Activated CD4-positive, alpha-beta T cell treated with anti-CD3 and anti-CD28 coated beads for 36 hours (primary cell): ENCODE measurements at places on chromosomes 3 and 15. TPM values are rescaled to one million over a fixed set of nuclear protein-coding genes. Genes with fewer than 3 reads are reported as not detected.

CPEB1 gene
- 0.16 TPM for total RNA-seq

- no peak overlapping the region for H3K4me3 ChIP-seq
- peaks cover 7% of the 10 kb centered on the region for H3K27me3 ChIP-seq
- DNase-seq = no peak
- H3K4me1 ChIP-seq = peaks cover 3% of the 10 kb centered on the region
- H3K27ac ChIP-seq = no peak overlapping the region
- H3K36me3 ChIP-seq = no peaks in the 10 kb centered on the region
Observed at GRCh38 chr3:160698599-160699195, 21.7 kb downstream of the ARL14 start.

GRCh38 chr3:69439643-69440270 lies 53.9 kb upstream of the FRMD4B start:
- H3K4me3 ChIP-seq = no peak overlapping the region
- H3K27me3 ChIP-seq = no peaks in the 10 kb centered on the region
- no peaks in the 10 kb centered on the region for H3K36me3 ChIP-seq
- DNase-seq = no peak
- H3K27ac ChIP-seq = no peak overlapping the region
- peaks cover 34% of the 10 kb centered on the region for H3K4me1 ChIP-seq

- peaks cover 77% of the 10 kb centered on the region for H3K4me1 ChIP-seq
- peaks cover 10% of the 10 kb centered on the region for H3K36me3 ChIP-seq
- peaks cover 2% of the 10 kb centered on the region for H3K27me3 ChIP-seq
- peak overlapping the region; percentile 86 for H3K27ac ChIP-seq
Observed at GRCh38 chr3:66469220-66469640, 31.6 kb downstream of the LRIG1 start.

DNA sequence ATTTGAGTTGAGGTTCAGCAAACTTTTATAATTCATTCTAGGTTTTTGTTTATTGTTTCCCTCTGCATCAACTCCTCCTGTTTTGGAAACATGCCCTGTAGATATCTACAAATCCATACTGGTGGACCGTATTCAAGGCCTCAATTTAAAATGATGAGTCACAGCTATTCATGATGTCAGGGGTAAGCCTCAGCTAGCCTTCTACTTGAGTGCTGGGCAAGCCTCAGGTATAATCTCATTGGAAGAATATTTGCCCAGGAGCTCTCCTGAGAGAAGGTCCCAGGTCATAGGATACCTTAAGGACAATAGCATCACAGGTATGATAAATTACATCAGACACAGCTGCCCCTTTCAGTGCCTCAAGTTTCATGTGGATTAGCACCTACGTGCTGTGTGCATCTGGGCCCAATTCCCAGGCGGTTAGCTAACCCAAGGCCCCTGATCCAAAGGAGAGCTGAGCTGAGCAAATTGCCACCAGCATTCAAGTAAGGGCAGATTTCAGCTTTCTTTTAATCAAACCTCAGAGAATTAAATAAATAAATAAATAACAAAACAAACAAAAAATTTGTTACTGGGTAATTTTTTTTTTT lies 87.5 kb downstream of the KCNMB2 start:
- no peak for DNase-seq
- H3K27me3 ChIP-seq = no peaks in the 10 kb centered on the region
- H3K4me1 ChIP-seq = no peaks in the 10 kb centered on the region

ANKUB1 gene
- not detected for total RNA-seq

- no peak overlapping the region for H3K4me3 ChIP-seq
- DNase-seq = peak; percentile 82
- H3K36me3 ChIP-seq = no peaks in the 10 kb centered on the region
- peaks cover 23% of the 10 kb centered on the region for H3K4me1 ChIP-seq
- H3K27me3 ChIP-seq = no peaks in the 10 kb centered on the region
Observed at GRCh38 chr3:56980798-56981390, 79.6 kb upstream of the SPATA12 start.

DNA sequence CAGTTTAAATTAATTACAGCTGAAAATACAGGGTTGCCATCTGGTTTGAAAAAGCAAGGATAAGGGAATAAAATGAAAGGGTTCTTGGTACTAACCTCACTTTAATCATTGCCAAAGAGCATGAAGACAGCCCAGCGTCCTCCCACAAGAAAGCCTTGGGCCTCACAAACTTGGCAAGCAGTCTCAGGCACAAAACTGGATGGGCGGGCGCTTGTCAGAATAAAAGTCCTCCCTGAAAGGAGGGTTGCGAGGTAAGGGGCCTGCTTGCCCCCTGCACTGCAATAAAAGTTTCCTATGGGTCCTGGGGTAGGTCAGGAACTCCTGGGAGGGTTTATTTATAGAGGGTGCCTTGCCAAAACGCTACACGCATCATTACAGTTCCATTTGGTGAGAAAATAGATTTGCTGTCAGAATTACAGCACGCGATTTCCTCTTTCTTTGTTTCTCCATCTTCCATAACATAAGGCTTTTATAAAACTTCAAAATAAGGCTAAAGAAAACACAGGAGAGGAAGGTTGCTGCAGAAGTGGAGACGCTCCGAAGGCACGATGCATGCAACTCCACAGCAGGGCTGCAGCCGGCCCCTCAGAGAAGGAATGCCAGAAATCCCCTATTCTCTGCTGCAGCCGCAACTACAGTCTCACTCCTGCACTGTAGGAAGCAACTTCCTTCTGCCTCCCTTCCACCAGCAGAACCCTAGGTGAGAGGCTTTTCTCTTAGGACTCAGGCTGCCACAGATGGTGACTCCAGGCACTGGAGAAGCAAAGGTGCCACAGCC lies 61.3 kb downstream of the VGLL4 start:
- peak overlapping the region; percentile 12 for H3K27ac ChIP-seq
- peak overlapping the region; percentile 35 for H3K4me3 ChIP-seq
- peaks cover 54% of the 10 kb centered on the region for H3K4me1 ChIP-seq
- H3K27me3 ChIP-seq = no peaks in the 10 kb centered on the region
- peaks cover 10% of the 10 kb centered on the region for H3K36me3 ChIP-seq

GRCh38 chr3:141015481-141015880 lies 35.7 kb upstream of the SPSB4 start:
- no peak overlapping the region for H3K27ac ChIP-seq
- peaks cover 11% of the 10 kb centered on the region for H3K4me1 ChIP-seq
- H3K36me3 ChIP-seq = no peaks in the 10 kb centered on the region
- DNase-seq = no peak
